Stimulated activated CD8-positive, alpha-beta memory T cell treated with anti-CD3 and anti-CD28 coated beads, Interleukin-2, amount 100 ng/mL, for 1 hour (primary cell): ENCODE measurements at places on chromosomes 6 and 20.

GRCh38 chr6:161169035-161169434, 104.8 kb downstream of the AGPAT4 start:
- DNase-seq, result no peak

DNA sequence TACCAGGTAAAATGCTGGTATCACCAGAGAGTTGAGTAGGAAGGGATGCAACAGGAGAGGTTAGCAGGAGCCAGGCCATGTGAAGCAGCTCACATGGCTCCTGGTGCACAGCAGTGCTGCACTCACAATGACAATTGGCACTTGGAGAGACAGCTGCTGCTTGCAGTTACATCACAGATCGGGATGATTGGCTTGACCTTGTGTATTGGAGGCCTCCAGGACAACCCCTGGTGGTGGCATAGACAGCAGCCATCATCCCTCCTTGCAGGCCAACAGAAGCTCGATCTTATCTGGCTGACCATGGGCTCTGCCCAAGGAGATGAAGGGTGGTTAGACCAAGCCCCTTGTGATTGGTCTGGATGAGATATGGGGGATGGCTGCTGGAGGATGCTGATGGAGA, 73.0 kb downstream of the EYA2 start:
- DNase-seq, result no peak

GRCh38 chr6:110412360-110412759, 3.0 kb downstream of the DDO start:
- DNase-seq, result no peak

DNA sequence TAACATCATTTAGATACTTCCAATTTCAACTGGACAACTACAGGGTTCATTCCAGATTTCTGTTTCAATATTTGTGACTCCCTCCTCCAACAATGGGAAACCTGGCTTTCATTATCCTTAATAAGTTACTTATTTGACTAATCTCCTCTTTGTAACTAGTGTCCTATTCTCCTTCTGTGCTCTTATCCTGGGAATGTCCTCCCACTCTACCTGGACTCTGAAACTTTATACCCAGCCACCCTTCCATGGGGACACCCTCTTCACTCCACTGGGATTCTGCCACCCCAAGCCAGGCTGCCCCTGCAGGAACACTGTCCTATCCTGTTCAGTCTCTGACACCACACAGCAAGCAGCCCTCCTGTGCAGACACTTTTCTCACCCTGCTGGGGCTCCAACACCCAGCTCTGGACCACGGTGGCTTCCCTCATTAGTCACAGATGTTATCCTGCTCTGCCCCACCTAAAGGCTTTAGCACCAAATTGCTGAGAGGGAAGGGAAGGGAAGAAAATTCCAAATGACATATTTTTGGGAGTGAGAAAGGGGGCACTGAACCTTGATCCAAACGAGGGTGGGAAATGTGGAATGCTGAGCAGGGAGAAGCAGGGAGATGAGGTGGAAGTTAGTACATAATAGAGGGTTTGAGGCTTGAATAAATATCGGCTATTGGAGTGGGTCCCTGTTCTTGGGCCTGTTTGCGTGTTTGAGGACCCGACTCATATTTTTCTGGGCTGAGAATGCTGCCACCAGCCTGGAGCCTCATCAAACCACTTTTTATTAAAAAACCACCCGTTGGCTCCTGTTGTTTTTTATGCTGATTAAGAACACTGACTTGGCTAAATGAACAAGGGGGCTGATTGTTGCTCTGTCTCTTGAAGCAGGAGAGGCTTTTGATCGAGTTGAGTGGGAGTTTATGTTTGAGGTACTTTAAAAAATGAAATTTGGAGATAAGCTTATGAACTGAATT, 54.0 kb upstream of the AKIRIN2 start:
- no peak for DNase-seq

- no peak for DNase-seq
These were observed 85.5 kb upstream of the TENT5A start for GRCh38 chr6:81838031-81838430.

GRCh38 chr6:126359936-126360537, 20.1 kb downstream of the CENPW start:
- DNase-seq, result no peak

GRCh38 chr6:139334806-139335446, 39.5 kb downstream of the CITED2 start:
- DNase-seq, result no peak

DNA sequence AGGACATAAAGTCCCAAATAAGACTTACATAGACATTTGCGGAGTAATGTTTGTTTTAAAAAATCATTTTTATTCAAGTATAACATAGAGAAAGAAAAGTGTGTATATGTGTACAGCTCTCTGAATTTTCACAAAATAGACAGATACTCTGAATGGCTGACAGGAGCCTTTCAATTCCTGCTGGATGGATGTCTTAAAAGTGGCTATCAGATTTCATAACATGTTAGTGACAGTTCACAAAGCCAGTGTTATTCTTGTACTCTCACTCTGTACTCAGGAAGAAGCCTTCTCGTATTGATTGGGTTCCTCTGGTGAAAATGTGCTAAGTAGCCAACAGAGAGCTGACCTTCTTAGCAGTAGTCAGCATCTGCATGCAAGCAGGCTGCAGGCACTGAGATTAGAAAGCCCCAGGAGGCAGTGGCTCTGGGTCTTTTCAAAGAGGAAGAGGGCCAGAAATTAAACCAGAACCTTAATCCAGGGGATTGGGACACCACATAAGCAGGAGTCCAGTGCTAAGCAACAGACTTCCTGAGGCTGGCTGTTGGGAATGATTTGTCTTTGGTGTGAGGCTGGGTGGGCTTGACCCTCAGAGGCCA, 19.7 kb downstream of the SLC17A4 start:
- DNase-seq, result no peak

GRCh38 chr6:108585359-108585758, 24.6 kb downstream of the FOXO3 start:
- no peak for DNase-seq

DNA sequence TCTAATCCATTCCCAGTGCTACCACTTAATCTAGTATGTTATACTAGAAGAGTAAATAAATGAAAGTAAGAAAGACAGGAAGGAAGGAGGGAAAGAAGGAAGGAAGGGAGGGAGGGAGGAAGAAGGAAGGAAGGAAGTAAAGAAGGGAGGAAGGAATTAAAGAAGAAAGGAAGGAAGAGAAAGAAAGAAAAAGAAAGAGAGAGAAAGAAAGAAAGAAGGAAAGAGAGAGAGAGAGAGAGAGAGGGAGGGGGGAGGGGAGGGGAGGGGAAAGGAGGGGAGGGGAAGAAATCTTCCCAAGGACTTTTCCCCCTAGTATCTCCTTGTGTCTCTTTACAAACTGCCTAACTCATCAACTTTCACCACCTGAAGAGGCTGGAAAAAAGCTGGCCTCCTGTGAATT, 20.8 kb upstream of the MUC21 start:
- DNase-seq, result no peak
